ENCODE measurements at places on chromosomes 2 and 18.

GRCh38 chr2:127634066-127634617 is 11.8 kb upstream of the GPR17 start:
- DNase-seq, result no peak

DNA sequence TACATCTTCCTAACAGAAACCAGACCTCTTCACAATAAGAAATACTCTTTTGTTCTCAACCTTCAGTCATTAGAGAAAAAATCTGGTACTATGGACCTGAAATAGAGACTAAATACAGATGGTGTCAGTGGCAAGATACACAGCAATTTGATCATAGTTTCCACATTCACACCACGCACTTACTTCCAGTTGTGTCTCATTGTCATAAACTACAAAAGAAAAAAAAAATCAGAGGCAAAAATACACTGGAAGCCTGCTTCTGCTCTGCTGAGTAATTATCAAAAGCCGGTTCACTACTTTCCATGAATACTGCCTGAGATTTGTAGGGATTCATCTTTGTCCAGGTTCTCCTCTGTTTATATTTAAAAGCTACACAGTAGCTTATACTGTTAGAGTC is 182.6 kb downstream of the PID1 start:
- DNase-seq, result no peak

- DNase-seq, result no peak
Observed at GRCh38 chr2:126935774-126936173, 37.1 kb downstream of the TEX51 start.

GRCh38 chr18:48033790-48034650 is 103.6 kb upstream of the SMAD2 start:
- no peak for DNase-seq

- no peak for DNase-seq
Observed at GRCh38 chr2:3563521-3563976, 5.4 kb upstream of the RNASEH1 start.

DNA sequence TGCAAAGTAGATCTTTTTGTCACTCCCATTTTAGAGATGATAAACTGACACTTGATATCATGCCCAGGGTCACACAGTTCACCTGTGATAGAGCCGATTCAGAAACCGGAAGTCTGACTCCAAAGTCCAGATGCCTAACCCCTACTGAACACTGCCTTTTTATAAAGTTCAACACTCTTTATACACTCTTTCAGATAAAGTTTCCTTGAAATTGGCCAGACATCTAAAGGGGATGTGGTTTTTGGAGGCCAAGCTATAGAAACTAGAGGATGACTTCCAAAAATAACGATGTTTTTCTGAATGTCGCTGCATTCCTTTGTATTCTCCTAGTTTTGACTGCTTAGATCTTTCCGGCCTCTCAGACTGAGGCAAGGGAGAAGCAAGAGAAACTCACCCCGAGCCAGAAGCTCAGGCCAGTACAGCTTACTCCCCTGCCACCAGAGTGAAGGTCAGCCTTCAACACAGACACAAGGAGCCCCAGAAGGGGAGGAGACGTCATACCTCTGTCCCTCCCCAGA is 61.8 kb downstream of the NRP2 start:
- DNase-seq, result no peak

- DNase-seq, result no peak
Observed at GRCh38 chr2:16240402-16240801, 300.1 kb downstream of the MYCN start.

GRCh38 chr18:13703899-13704298 is 22.5 kb downstream of the FAM210A start:
- DNase-seq, result no peak

DNA sequence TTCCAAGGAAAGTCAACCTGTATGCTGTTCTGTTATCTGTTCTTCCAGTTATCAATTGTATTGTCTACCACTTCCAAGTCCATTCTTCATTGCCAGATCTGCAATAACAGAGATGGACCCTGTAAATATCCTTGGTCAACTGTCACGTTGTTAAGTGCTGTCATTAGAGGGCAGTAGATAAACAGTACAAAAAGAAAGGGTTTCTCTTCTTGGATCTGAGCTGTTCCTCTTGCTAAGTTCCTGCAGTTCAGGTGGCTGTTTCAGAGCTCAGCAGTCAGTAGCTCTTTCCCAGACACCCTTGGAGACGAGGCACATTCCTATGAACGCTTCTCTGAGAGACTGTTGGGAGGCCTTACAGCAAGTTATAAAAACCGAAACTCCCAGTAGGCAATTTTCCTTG is 957.1 kb upstream of the CHAC2 start:
- no peak for DNase-seq

- DNase-seq, result no peak
Observed at GRCh38 chr18:56167366-56167765, 471.0 kb downstream of the TXNL1 start.

- no peak for DNase-seq
Observed at GRCh38 chr18:23247896-23248295, 112.6 kb downstream of the CABLES1 start.

Measured in CD4-positive, alpha-beta memory T cell (primary cell).